Activated effector memory CD4-positive, alpha-beta T cell treated with Interleukin-2 at 50 U/mL for 16 hours (primary cell): ENCODE measurements at places on chromosomes 5 and 9.

GRCh38 chr9:113711251-113711650 is 164.9 kb upstream of the ZNF618 start:
- no peak for DNase-seq

DNA sequence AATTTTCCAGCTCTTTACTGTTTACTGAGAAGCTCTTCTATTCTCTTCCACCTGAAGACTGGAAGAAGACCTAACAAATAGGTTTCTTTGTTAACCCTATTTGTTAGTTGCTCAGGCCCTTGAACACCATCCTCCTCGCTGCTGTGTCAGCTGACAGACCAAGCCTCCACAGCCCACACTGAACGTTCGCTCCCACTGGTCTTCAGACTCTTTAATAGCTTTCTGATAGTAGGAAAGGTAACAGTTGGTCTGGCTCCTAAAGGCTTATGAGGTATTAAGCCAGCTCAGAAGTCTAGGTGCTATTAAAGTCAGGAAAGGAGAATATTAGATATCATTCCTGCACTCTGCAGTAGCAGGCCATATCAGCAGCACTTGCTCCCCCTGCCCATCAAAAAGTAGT is 23.3 kb upstream of the F2R start:
- no peak for DNase-seq

GRCh38 chr9:132769906-132770769 is 99.9 kb downstream of the GTF3C4 start:
- DNase-seq: peak; percentile 55

DNA sequence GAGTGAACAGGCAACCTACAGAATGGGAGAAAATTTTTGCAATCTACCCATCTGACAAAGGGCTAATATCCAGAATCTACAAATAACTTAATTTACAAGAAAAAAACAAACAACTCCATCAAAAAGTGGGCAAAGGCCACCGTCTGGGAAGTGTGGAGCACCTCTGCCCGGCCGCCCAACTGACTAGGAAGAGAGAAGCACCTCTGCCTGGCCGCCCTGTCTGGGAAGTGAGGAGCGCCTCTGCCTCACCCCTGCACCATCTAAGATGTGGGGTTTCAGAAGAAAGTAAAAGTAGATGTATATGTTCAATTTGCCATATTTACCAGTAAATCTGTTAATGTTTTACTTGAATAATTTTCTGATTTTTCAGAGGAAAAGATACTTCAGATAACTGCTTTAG is 108.1 kb upstream of the TMEM161B start:
- DNase-seq: no peak

- no peak for DNase-seq
Observed at GRCh38 chr9:97766092-97766491, 69.0 kb upstream of the XPA start.

DNA sequence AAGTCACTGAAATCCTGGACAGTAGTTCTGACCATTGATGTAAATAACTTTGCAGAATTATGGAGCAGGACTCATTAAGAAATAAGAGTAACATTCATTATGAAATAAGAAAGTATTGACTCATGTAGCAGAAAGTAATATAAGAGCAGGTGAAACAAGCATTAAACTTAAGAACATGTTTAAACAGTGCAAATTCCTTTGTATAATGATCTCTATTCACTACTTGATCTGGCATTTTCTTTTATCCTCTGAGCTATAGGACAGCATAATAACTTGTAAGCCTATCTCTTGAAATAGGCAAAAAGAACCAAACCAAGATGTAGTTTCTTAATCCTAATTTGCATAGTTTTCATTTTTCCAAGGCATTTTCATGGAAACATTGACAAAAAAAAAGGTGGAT is 42.3 kb downstream of the PLGRKT start:
- no peak for DNase-seq

DNA sequence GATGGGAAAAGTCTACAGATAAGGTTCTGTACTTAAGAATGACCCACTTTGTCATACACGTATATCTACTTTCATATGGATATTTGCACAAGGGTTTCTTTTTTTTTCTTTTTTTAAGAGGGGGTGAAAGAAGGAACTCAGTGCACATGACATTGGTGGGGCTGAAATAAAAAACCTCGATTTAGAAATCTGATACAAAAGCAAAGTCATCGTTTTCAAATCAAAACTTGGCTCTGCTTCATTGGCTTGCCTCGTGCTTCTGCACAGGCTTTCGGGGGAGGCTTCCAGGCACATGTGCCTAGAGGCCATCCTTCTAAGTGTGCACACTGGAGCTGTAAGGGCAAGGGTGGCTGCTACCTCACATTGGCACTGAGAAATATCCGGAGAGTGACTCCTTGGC is 31.1 kb downstream of the PTTG1 start:
- DNase-seq: no peak

- DNase-seq: no peak
Observed at GRCh38 chr9:35951736-35952135, 6.2 kb downstream of the OR2S2 start.

DNA sequence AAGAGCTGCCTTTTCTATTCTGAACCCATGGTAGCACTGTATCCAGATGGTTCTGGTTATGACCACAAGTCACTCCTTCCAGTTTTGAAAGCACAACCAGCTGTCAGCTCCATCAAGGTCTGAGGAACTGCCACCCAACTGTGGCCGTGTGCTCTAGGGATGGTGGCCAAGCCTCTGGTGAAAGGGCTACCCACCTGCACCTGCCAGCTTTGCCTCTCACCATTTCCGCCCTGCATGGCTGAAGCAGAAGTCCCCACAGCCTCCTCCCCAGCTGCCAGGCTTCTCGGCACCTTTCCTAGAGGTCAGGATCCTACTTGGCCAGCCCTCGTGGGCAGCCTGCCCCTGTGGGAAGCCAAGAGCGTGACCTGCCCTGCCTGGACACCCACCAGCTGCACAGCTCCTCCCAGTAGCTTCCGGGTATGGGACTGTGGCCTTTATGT is 16.8 kb downstream of the SEMA5A start:
- no peak for DNase-seq
